Fibroblast of lung (primary cell): ENCODE measurements at places on chromosomes 11 and 22. TPM values are rescaled to one million over a fixed set of nuclear protein-coding genes. Genes with fewer than 3 reads are reported as not detected.

GRCh38 chr11:68142028-68142412 lies 20.8 kb upstream of the CHKA start:
- no peak for DNase-seq

GRCh38 chr11:30196400-30197206 lies 34.2 kb upstream of the FSHB start:
- peak; percentile 13 for DNase-seq

CRYBB2 gene
- total RNA-seq = not detected in 2 replicates

OR52I2 gene
- total RNA-seq = not detected in 2 replicates
